Thymus (tissue), 14 donors: ENCODE measurements at places on chromosomes 12 and 14. TPM values are rescaled to one million over a fixed set of nuclear protein-coding genes. Genes with fewer than 3 reads are reported as not detected.

The DIO2 gene
- polyA plus RNA-seq: 1.3 TPM

The IL31 gene
- polyA plus RNA-seq: 0.14 TPM

The SPATS2 gene
- polyA plus RNA-seq: 15.3 TPM

The NOC4L gene
- polyA plus RNA-seq: 41.6 TPM

The CLEC7A gene
- 25.5 TPM for polyA plus RNA-seq

The IFT43 gene
- polyA plus RNA-seq: 47.2 TPM

The PRR4 gene
- polyA plus RNA-seq: 6.4 TPM

The NGB gene
- 0.41 TPM for polyA plus RNA-seq

DNA sequence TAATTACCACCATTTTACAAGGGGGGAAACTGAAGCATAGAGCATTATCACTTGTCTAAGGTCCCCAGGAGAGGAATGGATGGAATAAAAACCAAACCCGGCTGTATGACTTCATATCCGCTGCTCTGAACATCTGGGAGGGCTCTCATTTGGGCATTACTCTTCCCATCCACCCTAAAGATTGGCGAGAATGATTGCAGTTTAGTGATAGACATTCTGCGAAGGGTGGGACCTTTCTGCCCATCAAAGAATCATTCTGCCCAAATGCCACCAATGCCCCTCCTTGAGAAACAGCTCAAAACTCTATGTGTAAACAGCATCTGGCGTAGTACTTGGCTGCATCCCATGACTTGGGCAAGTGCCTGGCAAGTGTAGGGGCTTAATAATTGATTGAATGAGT, 11.6 kb downstream of the CHST11 start:
- DNase-seq: no peak

DNA sequence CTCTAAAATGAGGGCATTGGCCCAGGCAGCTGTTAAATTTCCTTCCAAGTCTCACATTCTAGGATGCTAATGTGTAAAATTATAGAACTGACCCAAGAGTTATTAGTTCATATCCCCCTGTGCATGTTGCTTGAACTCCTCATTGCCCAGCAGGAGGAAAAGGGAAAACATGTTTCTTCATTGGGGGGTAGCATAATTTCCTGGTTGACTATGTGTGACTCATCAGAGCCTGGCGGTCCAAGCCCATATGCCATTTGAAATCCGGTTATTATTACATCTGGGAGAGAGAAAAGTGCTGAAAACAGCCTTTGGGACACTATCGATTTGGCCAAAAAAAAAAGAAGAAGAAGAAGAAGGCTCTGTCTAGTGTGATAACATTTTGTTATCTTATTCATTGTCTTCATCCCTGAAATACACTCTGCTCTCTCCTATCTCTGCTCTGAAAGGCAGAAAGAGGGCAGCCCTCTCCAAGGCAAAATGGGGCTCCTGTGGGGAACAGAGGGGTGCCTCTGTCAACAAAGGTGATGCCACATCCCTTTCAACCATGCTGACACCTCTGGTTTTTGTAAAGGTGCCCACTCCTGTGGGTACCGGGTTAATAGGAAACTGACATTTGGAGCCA, 114.2 kb downstream of the DAD1 start:
- DNase-seq: no peak

GRCh38 chr12:68800294-68800693, 7.7 kb upstream of the MDM2 start:
- no peak for DNase-seq

DNA sequence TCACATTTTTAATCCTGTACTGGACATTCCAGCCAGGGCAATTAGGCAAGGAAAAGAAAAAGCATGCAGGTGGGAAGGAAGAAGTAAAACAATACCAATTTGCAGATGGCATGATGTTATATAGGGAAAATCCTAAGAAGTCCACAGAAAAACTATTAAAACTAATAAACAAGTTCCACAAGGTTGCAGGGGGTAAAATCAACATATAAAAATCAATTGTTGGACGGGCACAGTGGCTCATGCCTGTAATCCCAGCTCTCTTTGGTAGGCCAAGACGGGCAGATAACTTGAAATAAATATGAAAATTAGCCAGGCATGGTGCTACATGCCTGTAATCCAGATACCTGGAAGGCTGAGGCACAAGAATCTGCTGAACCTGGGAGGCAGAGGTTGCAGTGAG, 31.9 kb downstream of the SEC23A start:
- DNase-seq: no peak

DNA sequence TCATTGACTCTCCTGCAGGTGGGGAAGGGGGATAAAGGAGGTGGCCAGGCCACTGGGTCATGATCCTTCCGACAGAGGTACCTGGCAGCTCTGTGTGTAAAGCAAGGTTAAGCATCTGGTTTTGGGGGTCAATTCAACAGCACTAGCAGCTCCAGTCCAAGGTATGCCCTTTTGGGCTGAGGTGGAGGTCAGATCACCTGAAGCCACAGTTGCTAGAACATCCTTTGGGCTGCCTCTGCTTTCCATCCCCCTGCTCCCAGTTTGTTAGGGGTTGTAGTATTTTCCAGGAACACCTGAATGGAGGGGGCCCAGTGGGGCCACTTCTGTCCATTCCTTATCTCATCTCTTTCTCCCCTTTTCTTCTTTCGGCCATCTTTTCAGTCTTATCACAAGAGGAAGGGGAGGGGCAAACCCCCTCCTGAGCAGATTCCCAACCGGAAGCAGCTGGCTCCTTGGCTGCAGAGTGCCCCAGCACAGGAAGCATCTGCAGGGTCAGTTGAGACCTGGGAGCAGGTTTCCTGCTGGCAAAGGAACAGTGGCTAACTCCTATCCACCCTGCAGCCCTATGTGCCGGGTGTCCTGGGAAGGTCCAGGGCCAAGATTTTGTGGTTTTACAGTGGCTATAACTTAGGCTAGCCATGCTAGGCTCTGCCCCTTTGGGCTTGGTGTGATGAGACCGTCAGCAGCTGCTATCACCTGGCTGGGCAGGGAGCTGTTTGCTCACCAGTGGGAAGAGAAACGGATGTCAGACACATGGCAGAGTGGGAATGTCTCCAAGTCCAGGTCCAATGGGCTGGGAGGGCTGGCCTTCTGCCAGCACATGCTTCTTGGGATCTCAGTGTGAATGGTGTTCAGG, 40.2 kb downstream of the SH2B3 start:
- no peak for DNase-seq

DNA sequence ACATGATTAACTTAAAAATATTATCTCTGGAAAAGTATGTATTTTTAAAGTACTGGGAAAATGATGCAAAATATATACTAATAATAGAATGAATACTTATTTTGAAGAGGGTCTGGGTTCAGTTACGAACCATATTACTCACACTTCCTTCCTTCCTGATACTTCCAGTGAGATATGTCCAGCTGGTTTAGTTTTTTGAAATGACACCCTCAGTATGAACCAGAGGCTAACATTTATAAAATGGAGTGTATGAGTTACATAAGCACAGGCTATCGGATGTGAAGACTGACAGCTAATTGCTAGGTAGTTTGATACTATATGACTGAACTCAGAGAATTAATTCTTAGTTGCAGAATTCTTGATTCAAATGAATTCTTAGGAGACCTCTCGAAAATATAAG, 122.9 kb downstream of the OTOGL start:
- DNase-seq: no peak

GRCh38 chr12:126949558-126949957, 1317.4 kb upstream of the TMEM132C start:
- DNase-seq: no peak

GRCh38 chr14:23561259-23561658, 5.2 kb downstream of the THTPA start:
- DNase-seq: no peak

DNA sequence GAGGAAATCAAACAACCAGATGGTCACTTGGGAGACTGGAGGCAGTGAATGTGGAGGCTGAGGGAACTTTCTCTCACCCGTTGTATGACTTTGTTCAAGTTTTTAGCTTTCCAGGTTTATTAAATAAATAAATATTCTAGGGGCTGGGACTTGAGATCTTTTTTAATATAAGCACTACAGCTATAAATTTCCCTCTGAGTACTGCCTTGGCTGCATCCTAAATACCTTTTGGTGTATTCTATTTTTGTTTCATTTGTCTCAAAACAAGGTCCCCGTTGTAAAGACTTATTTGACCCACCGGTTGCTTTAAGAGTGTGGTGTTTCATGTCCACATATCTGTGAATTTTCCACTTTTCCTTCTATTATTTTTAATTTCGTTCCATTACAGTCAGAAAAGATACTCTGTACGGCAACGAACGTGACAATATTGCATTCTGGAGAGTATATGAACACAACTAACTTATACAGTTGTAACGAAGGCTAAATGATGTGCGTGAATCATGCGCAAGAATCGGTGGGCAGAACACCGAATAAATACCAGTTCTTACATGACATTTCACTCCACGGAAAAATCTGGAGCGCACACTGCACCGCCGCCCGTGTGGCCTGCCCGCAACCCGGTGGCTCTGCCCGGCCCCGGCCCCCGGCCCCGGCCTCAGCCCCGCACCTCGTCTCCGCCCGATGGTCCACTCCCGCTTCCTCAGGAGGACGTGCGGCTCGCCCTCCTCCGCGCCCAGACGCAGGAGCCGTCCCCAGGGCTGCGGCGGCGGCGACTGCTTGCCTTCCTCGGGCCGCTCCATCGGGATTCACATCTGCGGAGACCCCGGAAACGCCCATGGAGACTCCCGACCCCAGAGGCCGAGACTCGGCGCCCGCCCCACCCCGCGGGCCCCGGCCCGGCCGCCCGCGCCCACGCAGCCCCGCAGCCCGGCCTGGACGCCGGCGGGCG, 602 bp downstream of the CHFR start:
- peak; percentile 44 for DNase-seq

DNA sequence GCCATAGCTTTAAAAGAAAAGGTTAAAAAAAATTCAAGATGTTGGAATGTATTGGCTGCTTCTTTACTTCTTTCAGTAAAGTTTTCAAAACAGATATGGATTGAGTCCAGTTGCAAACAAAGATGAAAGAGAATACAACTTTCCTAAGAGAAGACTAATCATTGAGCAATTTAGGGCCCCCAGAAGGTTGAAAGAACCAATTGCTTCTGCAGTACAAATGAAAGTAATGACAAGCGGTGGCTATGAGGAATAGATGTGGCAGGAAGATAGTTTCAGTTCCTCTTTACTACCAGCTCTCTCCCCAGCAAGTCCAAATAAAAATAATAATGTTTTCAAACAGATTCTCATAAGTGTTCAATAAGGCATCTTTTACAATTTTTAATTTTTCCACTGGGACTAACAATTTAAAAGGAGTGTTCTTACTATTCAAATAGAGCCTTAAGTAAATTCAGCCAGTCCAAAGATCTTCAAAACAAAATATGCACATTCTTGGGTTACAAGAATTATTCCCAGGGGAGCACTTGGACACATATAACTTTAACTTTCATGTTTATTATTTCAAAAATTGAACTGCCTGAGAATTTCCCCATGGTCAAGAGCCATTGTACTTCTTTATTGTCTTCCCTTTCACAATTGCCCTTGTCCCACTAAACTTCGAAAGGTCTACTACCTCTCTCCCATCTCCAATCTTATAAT, 62.3 kb upstream of the PPP1R12A start:
- DNase-seq: no peak

- no peak for DNase-seq
These were observed 352.0 kb downstream of the BCAT1 start for GRCh38 chr12:24596768-24597388.

DNA sequence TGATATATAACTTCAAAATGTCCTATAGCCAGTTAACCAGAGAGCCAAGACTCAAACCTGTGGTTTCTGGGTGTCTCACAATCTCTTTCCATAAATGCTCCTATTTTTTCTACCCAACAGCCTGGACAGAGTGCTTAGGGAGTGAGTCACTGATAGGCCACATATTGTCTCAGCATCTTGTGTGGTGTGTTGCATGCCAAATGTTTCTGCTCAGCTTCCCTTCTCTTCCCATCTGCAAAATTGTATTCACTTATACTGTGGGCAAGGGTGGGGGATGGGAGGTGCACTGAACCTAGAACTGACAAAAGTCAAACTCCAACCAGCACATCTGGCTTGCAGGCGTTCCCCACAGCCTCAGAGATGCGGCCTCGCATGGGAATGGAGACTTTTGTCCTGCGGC, 123.3 kb downstream of the KCNA5 start:
- DNase-seq: no peak

- DNase-seq: no peak
These were observed 34.8 kb upstream of the SELPLG start for GRCh38 chr12:108668542-108668941.

DNA sequence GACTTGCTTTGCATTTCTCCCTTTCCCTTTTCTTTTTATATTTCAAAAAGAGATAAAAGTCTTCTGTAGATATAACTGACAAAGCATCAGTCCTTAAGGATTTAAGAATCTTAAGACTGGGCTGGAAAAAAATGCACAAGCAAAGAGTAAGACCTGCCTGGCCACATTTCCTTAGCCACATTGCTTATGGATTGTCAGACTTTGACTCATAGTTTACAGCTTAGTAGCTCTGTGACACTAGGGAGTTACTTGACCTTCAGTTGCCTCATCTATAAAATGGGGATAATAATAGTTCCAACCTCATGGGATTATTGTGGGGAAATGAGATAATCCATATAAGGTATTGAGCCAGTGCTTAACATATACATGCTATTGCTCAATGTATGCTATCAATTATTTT, 66.4 kb upstream of the STK38L start:
- no peak for DNase-seq

DNA sequence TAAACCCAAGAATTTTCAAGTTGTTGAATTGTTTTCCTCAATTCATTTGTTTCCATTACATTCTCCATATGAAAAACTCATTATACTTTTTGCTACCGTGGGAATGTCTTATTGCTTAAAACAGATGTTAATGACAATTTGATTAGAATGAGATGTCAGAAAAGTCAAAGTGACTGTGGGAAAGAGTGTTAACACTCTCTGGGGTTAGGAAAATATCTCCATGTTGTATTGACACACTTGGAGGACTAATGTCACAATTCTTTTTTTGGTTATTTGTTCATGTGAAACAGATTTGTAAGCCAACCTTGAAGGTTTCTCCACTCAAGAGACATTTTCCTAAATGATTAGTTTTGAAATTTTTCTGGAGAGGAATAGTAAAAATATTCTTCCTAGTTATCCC, 47.2 kb upstream of the CMAS start:
- no peak for DNase-seq

GRCh38 chr14:85566603-85567002, 36.7 kb downstream of the FLRT2 start:
- DNase-seq: no peak

DNA sequence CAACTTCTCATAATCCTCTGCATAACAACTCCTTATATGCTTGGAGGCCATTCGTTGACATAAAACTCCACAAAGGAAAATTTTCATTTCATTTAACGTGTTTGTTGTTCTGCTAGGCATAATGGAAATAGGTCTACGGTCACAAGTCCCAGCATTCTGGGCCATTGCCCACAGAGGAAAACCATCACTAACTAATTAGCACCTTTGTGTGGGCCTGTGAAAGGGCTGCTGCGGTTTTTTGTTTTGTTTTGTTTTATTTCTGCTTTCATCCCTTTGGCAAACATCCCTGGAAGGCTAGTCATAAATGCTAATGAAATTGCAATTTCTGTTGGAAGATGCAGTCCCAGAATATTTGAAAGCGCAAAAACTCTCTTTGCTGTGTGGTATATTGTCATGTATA, 180.3 kb downstream of the RMST start:
- no peak for DNase-seq

- no peak for DNase-seq
These were observed 76.6 kb downstream of the SYNE3 start for GRCh38 chr14:95439881-95440280.
